ENCODE measurements at places on chromosomes 4 and X.

DNA sequence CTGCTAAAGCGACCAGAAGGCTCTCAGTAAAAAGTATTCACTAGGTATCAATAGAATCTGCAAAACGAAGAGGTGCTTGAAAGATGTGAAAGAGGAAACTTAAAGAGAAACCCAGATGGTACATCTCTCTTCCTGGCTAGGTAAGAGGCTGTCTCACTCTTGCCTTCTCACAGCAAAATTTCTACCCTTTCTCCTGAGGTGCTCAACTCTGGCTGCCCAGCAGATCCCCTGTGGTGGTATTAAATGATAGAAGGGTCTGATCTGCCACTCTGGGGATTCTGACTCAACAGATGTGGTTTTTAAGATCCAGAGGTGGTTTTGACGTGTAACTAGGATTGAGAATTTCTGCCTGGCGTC, 14.9 kb upstream of the TSPAN5 start:
- no peak for DNase-seq

- DNase-seq: no peak
Observed at GRCh38 chrX:131942034-131942433, 81.1 kb upstream of the STK26 start.

GRCh38 chr4:105068516-105068915, 78.2 kb upstream of the TET2 start:
- no peak for DNase-seq

GRCh38 chrX:134721766-134722532, 63.7 kb upstream of the PLAC1 start:
- DNase-seq: no peak

GRCh38 chr4:135533053-135533452, 1331.5 kb upstream of the PABPC4L start:
- DNase-seq: no peak

GRCh38 chr4:84443523-84443922, 55.6 kb downstream of the NKX6-1 start:
- no peak for DNase-seq

- DNase-seq: no peak
Observed at GRCh38 chr4:113173793-113174264, 124.4 kb downstream of the ANK2 start.

GRCh38 chr4:113349430-113349829, 300.0 kb downstream of the ANK2 start:
- no peak for DNase-seq

DNA sequence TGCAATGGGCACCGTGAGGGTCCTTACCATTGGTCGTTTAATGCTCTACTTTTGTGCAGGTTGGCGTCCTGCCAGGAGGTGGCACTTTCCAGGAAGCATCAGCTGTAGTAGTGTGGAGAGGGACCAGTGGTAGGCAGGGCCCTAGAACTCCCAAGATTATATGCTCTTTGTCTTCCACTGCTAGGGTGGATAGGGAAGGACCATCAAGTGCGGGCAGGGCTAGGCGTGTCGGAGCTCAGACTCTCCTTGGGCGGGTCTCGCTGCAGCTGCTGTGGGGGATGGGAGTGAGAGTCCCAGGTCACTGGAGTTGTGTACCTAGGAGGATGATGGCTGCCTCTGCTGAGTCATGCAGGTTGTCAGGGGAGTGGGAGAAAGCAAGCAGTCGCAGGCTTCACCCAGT, 134.7 kb downstream of the KLF8 start:
- DNase-seq: no peak
